Dermis microvascular lymphatic vessel endothelial cell (primary cell): ENCODE measurements at places on chromosomes 5 and 9. TPM values are rescaled to one million over a fixed set of nuclear protein-coding genes. Genes with fewer than 3 reads are reported as not detected.

CDC14B gene
- total RNA-seq: 5.6 and 8.7 TPM in 2 replicates

- peak; percentile 17 for DNase-seq
These were observed 129.4 kb downstream of the EDIL3 start for GRCh38 chr5:84255315-84255714.

GRCh38 chr5:127586811-127587210, 62.1 kb upstream of the CTXN3 start:
- DNase-seq: no peak

- no peak for DNase-seq
These were observed 204.1 kb upstream of the EFNA5 start for GRCh38 chr5:107874795-107875194.

DNA sequence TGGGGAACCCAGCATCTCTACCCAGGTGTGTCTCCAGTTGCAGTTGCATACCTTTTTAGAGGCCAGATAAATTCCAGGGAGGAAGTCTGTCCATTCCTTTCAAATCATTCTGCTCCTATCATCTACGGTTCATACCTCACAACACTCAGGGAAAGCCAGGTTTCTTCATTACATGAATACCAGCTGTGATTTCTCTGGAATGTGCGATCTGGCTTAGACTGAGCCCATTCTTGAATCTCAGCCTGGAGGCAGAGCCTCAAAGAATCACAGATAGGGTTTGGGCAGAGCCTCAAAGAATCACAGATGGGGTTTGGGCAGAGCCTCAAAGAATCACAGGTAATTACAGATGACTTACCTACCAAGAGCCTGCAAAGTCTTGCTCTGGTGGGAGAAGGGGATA, 7.2 kb downstream of the P4HA2 start:
- DNase-seq: no peak

DNA sequence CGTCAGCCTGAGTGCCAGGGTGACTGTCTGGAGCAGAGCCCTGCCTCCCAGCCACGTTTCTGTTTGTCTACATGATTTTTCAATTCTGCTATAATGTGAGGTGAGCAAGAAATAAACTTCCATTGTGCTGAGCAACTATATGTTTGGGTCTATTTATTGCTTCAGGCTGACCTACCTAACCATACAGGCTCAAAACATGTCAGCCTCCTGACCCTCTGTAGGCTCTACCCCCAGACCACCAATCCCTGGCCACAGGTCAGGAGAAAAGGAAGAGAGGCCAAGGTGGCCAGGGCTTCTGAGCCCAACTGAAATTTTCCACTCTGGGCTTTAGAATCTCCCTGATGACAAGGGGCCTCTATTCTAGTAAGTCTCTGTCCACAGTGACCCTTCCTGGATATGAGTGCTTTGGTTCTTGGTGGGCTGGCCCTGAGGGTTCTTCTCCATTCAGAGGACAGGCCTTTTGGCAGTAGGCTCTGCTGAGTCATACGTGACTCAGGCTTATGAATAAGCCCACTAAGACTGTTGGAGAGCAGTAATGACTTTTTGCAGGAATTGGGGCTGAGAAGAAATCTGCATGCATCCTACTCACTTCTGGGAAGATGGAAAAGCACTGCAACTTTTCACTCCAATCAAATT, 117.2 kb upstream of the TBCA start:
- peak; percentile 93 for DNase-seq
